Hepatocyte (in vitro differentiated cells): ENCODE measurements at places on chromosomes 13 and 19. TPM values are rescaled to one million over a fixed set of nuclear protein-coding genes. Genes with fewer than 3 reads are reported as not detected.

ZSCAN1 gene
- 1.1 and 3.8 TPM in 2 replicates for polyA plus RNA-seq

CD70 gene
- not detected in 2 replicates for polyA plus RNA-seq

- no peak for DNase-seq
Measured at GRCh38 chr19:7734220-7735203, 2.6 kb upstream of the CLEC4G start.

GRCh38 chr13:111912453-111912866 is 154.5 kb upstream of the SOX1 start:
- no peak for DNase-seq

GRCh38 chr13:77239312-77239711 is 87.6 kb downstream of the MYCBP2 start:
- no peak for DNase-seq

- peak; percentile 31 for DNase-seq
Measured at GRCh38 chr13:37621811-37622361, 23.3 kb upstream of the POSTN start.

DNA sequence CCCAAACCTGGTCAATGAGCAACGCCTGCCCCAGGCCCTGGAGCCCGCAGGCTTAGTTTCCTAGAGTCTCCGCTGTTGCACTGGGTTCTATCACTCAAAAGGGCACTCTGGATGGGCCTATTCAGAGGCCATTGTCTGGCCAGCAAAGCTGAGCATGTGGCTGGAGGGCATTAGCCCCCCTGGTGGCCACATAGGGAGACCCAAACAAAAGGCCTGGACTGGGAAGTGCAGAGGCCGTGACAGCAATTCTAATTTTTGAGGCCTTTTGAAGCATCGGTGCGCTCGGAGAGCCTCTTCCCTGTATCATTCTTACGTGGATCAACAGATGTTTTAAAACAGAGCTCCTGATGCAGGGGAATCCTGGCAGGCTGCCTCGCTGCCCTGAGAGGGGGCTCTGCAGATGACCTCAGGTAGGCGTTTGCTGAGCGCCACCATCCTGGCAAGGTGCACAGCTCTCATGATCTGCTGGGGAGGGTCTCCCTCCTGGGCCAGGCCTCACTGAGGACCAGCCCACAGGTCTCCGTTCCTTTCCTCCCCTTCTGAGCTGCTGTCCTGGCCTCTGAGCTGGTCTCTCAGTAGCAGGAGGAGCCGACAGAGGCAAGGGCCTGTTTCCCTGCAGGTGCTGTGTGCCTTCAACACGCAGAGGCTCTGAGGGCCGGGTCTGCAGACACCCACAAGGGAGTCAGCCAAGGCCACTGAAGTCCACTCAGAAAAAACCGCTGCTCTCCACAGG is 190.5 kb downstream of the URI1 start:
- no peak for DNase-seq

DNA sequence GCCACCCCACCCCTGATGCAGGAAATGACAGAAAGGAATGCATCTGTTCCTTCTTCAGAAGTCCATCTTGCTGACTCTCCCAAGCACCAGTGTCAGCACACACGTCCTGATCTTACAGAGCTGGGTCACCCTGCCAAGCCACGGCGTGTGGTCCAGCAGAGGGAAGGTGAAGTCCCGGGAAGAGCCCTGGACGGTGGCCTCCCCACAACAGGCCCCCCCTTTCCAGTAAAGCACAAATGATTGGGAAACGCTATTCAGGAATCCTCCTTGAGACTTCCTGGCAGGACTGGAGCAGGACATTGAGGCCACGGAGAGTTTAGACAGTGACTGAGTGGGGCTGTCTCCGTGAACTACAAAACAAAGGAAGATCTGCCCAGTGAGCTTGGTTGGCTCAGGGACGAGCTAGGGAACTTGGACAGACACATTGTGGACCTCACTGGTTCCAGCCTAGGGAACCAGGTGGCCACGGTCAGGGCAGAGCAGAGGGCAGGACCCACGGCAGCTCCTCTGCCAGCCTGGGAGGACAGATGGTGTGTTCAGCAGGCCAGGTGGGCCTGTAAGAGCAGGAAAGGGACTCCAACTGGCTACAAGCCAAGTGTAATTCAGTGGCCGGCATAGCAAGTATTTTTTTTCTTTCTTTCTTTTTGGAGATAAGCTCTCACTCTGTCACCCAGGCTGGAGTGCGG is 41.7 kb downstream of the ELL start:
- no peak for DNase-seq

DNA sequence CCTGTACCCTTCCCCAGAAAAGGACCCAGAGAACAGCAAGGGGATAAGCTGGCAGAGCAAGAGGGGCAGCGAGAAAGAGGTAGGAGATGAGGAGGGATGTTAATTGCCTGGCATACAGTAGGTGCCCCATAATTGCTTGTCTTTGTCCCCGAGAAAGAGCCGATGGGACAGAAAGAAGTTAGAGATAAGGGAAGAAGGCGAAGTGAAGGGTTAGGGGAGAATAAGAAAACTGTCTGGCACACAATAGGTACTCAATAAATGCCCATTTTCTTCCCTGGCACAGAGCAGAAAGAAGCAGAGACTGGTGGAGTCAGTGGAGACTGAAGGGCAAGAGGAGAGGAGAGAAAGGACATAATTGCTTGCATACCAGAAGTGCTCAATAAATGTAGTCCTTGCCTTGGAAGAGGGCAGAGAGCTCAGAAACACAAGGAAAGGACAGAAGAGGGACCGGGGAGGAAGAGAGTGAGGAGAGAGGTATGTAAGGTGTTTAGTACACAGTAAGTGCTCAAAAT is 15.9 kb downstream of the JOSD2 start:
- DNase-seq, result no peak

- DNase-seq, result no peak
Measured at GRCh38 chr19:34269081-34269480, 14.7 kb downstream of the GARRE1 start.

DNA sequence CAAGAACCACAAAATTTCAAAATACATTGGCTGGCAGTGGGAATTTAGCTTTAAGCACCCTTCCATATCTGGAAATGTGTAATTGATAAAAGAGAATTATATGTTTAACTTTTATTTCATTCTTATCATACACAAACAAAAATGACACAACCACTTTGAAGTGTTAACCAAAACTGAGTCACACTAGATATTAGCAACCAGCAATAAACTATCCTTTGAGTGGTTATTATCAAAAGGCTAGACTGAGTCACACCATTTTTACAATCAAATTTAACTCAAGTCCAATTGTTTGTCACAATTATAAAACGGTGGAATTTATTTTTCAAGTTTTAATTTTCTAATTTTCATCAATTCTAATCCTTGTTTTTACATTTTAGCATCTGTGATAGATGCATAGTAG is 121.7 kb downstream of the LIG4 start:
- DNase-seq, result no peak

DNA sequence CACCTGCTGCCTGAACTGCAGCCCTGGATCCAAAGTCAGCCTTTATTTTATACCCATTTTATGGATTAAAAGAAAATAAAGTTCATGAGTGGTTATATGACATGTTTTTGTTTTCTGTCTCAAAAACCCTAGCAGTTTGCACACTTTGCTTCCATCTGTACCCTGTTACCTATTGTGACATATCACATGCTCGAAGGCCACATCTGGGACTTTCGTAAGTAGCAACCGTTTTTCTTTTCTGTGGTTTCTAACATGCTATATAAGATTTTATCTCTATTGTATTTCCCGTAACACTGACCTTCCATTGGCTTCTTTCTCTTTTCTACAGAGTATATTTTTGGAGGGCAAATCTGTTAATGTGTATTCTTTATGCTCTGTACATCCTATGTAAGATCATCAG is 1007.2 kb downstream of the PCDH9 start:
- no peak for DNase-seq

GRCh38 chr13:45889590-45890243 is 38.2 kb upstream of the SIAH3 start:
- no peak for DNase-seq

DNA sequence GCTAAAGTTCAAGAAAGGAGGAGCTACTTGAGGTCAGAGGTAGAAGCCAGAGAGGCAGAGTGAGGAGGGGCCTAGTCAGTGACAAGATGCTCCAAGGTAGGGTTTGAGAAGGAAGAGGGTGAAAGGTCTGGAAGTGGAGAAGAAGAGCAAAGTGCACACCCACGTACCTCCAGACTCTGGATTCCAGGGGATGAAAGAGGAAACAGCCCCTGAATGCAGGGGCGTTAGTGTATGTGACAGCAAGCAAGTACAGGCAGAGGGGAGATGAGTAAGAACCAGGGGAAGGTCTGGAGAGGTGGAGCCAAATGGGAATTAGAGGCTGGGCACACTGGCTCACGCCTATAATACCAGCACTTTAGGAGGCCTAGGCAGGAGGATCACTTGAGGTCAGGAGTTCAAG is 8.7 kb downstream of the RPS28 start:
- no peak for DNase-seq

DNA sequence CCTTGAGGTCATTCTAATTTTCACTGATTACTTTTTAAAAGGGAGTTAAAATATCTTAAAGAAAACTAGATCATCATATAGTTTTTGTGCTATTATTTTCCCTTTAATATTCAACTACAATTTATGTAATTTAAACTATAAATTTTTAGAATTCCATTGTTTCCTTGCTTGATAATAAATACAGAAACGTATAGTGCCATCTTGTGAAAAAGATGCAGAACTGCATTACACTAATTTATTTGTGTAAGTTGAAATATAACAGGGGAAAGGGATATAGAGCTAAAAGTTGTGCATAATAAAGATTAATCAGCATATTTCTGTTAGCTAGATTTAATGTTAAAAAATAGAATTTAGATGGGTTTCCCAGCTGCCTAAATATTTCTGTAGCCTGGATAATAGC is 61.5 kb upstream of the TDRD3 start:
- DNase-seq, result no peak

DNA sequence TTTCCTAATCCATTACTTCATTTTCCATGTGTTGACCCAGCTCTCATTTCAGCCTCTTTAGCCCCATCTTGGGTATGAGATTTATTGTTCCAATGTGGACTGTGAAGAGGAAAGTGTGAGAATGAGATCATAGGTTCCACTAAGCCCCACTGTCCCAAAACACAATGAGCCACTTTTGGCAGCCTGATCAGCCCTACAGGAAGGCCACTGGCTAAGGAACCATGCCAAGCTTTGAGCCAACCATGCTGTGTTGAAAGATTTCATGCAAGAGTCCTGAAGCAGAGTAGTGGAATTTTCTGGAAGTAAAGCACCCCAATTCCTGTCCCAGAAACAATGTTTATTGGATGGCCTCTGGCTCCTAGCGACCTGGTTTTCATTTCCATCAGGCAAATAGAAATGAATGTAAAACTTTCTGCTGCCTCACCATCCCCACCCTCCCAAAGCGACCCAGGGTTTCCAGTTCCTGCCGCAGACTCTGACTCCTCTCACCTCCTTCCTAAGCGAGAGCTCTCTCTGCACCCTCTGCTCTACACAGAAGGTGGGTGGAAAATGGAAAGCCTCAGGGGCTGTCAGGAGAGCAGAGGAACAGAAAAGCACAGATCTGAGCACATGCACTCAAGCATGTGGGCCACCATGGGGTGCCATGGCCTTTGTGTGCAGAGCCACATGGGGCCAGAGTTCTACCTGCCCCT is 73.1 kb downstream of the KCTD12 start:
- no peak for DNase-seq

DNA sequence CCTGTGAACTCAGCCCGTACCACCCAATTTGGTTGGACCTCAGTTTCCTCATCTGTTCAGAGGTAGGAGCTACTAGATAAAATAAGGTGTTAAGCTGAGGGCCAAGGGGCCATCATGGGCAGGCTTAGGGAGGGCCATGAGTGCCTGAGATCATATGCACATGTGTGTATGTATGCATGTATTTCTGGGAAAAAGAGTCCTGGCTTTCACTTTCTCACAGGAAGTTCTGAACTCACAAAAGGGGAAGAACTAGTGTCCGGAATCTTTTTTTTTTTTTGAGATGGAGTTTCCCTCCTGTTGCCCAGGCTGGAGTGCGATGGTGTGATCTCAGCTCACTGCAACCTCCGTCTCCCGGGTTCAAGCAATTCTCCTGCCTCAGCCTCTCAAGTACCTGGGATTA is 18.9 kb downstream of the TGFB1 start:
- DNase-seq, result no peak

GRCh38 chr19:51098365-51099046 is 9.7 kb downstream of the CTU1 start:
- DNase-seq, result peak; percentile 34

DNA sequence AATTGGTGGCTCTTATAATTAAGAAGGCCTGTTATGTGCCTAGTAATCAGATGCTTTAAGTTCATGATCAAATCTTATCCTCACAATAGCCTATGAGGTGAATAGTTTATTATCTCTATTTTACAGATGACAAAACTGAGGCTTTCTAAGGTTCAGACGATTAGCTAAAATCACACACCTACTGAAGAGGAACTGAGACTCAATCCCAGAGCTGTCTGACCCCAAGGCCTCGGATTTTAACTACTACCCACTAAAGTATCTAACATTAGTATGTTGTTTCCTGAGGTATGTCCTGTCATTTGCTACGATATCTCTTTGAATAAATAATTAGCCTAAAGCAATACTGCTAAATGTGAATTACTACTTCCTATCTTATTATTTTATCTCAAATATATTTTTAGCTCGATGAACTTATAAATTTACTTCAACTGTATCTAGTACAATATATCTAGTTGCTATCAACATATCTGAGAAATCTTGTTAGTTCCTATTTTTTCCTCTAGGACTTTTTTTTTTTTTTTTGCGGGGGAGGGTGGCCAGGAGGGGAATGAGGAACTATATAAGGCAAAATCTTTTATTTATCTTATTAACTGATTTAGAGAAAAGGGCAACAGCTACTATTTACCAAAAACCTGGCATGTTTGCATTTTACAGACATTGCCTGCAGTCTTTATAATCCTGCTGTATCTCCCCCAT is 118.5 kb downstream of the ABCC4 start:
- no peak for DNase-seq

DNA sequence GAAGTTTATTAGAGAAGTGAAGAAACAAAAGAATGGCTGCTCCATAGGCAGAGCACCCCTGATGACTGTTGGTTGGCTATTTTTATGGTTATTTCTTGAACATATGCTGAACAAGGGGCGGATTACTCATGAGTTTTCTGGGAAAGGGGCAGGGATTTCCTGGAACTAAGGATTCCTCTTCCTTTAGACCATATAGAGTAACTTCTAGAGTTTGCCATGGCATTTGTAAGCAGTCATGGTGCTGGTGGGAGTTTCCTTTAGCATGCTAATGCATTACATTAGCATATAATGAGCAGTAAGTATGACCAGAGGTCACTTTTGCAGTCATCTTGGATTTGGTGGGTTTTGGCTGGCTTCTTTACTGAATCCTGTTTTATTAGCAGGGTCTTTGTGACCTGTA is 38.7 kb upstream of the PCDH8 start:
- no peak for DNase-seq

DNA sequence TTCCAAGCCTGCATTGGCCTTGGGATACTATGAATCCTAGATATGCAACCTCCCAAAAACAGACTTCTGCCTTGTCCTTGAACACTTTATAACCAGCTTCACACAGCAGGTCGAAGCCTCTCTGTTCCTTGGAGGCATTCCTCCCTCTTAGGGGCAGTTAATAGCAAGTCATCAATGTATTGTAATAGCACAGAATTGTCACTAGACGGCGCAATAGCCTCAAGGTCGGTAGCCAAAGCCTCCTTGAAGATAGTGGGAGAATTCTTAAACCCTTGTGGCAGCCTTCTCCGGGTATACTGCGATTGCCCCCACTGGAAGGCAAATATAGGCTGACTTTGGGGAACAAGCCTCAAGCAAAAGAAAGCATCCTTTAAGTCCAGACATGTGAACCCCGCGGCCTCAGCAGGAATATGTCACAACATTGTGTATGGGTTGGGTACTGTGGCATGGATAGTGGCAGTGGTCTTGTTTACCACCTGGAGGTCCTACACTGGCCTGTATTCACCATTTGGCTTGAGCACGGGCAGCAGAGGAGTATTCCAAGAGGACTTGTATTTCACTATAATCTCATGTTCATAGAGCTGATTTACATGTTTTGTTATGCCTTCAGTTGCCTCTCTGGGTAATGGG is 61.1 kb downstream of the ZNF431 start:
- DNase-seq, result peak; percentile 25
